Activated CD4-positive, alpha-beta T cell treated with anti-CD3 and anti-CD28 coated beads for 48 hours (primary cell): ENCODE measurements at places on chromosomes 2 and 18.

GRCh38 chr2:222108957-222109585 is 189.7 kb downstream of the PAX3 start:
- no peak for DNase-seq

GRCh38 chr2:132392221-132392620 is 24.4 kb upstream of the GPR39 start:
- no peak for DNase-seq

- no peak for DNase-seq
Measured at GRCh38 chr2:84980263-84980983, 9.5 kb downstream of the KCMF1 start.

DNA sequence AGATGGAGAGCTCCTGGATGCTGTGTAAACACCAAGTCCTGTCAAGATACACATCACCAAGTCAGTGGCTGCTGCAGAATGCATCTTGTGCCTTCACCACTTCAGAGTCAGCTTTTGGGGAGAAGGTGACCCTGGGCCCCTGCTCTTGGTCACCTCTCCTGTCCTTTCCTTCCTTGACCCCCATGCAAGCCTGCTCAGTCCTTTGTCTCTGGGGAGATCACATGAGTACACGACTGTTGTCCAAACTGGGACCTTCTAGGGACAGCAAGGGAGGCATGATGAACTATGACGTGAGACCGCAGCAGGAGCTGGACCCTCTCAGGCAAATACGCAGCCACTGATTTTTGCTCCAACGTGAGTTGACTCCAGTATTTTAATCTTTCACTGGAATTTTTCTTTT is 706.9 kb upstream of the ID2 start:
- no peak for DNase-seq

- DNase-seq, result peak; percentile 84
Measured at GRCh38 chr18:24118750-24119577, 19.9 kb upstream of the CABYR start.
